ENCODE measurements at places on chromosomes 12 and 14.

DNA sequence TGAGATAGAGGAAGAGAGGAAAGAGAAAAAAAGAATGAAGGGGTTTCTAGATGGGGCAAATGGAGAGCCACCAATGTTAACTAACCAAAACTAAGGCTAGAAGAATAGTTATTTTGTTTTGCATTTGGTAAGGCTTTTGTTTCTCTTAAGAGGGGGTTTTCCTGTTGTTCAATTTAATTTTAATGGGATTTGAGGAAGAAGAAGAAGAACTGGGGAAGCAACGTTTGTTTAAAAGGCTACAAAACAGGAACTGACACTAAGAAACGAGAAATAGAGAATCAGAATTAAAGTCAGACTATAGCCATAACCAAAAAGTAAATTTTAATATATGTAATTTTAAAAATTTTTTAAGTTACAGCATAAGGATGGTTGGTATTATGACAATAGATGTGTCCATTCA lies 13.7 kb downstream of the TXNDC16 start:
- DNase-seq, result no peak

DNA sequence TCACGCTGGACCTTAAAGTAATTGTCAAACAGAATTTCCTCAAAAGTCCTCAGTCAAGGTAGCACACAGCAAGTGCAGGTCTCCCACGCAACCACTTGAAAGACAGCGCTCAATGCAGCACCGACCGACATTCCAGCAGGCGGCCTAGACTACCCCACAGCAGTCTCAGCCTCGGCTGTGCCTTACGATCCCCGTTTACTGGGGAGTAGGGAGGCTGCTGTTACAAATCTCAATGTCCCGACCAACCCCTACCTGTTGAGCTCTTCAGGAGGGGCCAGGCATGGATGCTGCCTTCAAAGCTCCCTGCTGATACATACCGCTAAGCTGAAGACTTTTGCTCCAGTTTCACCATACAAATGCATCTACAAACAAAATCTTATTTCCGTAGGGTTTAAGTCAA lies 21.8 kb downstream of the VPS37B start:
- DNase-seq, result peak; percentile 11

GRCh38 chr14:89276424-89276975 lies 140.5 kb downstream of the FOXN3 start:
- DNase-seq, result peak; percentile 41

DNA sequence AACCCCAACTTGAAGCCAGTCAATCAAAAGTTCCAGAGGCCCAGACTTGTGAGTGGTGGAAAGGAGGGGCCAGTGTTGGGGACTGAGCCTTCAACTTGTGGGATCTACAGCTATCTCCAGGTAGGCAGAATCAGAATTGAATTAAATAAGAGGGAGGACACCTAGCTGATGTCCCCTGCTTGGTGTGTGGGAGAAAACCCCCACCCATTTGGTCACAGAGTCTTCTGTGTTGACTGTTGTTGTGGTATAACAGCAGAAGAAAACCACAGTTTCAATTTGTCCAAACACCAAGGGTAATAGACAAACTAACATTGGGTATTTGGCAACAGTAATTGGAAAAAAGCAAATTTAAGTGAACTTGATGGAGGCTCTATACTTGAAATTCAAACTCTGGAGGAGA lies 3.4 kb upstream of the GCH1 start:
- no peak for DNase-seq

DNA sequence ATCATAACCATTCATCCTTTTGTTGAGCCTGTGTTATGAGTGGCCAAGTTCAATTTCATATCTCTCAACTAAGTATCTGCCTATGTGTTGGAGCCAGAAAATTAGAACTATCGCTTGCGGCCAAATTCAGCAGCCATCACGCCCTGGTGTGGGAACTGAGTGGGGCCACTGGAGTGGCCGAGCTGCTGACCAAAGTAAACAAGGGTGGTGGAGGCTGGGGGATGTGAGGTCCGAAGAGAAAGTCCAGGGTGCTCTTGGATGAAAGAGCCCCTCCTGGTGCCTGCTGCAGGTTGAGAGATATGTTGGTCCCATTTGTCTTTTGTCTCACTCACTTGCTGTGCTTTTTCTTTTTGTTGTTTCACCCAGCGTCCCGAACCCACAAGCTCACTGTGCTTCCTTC lies 14.9 kb downstream of the ADGRD1 start:
- DNase-seq, result no peak

All from activated B cell treated with CpG ODN at 0.5 μM for 24 hours (primary cell).